ENCODE measurements at places on chromosomes 11 and 22. TPM values are rescaled to one million over a fixed set of nuclear protein-coding genes. Genes with fewer than 3 reads are reported as not detected.

GRCh38 chr11:13328286-13328685 lies 50.7 kb downstream of the BMAL1 start:
- DNase-seq: no peak

The ASCL2 gene
- 0.41 TPM for total RNA-seq

DNA sequence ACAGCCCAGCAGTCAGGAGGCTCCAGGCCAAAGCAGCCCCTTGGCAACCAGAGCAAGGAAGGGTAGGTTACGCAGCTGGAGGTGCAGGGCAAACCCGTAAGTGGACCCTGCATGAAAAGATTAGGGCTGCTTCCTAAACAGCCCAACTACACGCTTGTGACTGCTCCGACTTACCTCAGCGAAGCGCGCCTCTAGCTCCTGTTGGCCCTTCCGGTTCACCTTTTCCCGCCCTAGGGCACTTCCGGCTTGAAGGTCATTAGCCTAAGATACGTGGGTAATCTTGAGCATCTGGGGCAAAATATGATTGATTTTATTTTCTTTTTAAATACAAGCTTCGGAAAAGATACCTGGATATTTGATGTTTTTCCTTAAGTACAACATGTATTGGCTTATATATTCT lies at the start of gene CCDC73:
Gene CCDC73 (minus strand): TSS at position 224 of the 400 bp plus-strand sequence. CDS start 34,419 bp downstream, outside the sequence.
- no peak for DNase-seq

The C22orf42 gene
- total RNA-seq: not detected

DNA sequence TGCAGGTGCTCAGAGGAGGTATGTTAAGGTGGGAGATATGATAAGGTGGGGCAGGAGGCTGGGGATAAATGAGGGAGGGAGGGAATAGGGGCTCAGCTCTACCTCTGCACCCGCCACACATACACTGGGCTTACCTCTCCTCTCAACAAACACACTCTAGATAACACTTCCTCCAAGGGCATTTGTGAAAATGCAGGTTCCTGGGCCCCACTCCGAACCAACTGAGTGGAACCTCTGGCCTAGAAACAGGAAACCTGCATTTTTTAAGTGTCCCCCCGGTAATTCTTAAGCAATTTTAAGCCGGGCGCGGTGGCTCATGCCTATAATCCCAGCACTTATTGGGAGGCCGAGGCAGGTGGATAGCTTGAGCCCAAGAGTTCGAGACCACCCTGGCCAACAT lies 46.5 kb upstream of the CD5 start:
- DNase-seq: no peak
